ENCODE measurements at places on chromosomes 6 and 20.
A peak's percentile ranks its signal among the peaks of the same experiment; 100 is the strongest.

DNA sequence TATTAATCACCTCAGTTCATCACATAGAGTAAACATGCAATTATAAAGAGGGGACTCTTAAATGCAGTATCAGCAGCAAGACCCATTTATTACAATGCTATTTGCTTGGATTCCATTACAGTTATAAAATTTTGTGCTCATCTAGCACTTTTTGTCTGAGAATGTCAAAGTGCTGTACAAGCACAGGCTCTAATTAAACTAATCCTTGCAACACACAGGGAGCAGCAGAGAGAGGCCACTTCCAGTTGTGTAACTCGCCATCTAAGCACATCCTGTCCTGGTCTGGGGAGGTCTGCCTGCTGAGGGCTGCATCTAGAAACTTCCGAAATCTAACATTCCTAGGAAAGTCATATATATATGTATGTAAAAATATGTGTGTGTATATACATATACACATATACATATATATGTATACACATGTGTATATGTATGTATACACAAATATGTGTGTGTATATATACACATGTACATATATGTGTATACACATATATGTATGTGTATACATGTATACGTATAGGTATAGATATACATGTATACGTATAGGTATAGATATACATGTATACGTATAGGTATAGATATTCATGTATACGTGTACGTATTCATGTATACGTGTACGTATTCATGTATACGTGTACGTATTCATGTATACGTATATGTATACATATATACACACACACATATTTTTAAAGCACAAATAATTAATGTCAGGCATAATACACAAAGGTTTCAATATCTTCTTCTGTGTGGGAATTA lies 136.4 kb upstream of the JARID2 start:
- no peak for DNase-seq

DNA sequence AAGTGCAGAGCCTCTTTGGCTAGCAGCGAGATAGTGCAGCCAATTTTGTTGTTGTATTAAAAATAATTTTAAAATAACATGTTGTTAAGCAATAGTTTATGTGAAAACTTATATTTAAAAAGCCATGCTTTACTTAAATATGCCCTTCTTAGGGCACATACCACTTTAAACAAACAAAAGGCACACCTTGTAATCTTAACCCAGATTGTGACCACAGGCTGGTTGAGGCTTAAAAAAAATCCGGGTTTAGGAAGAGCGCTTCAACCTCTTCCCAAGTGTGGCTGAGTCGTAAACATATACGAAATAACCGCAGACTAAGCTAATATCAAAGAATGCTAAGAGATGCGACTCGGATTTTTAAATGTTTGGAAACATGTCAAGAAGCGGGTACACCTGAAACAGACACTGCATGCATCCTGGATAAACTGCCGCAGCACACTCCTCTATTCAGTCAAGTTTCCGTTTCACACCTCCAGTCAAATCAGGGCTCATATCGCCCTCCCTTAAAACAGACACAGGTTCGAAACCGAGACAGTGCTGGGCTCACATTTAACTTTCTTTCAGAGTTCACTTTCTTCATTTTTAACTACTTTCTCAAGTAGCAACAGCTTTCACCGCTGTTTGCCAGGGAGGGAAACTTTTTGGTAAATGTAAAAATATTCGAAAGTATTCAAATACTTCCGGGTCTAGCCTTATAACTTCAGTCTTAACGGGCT lies 1.5 kb downstream of the DEK start:
- no peak for DNase-seq

GRCh38 chr6:5536644-5537043 lies 275.3 kb downstream of the FARS2 start:
- DNase-seq = peak; percentile 41

GRCh38 chr6:14965424-14966075 lies 280.3 kb upstream of the JARID2 start:
- peak; percentile 47 for DNase-seq

- DNase-seq = no peak
Measured at GRCh38 chr20:30168800-30169138, 1088.7 kb upstream of the DEFB115 start.

GRCh38 chr6:161575523-161576254 lies 301.8 kb upstream of the AGPAT4 start:
- DNase-seq = no peak

- peak; percentile 97 for DNase-seq
Measured at GRCh38 chr6:111605100-111605751, 452 bp downstream of the TRAF3IP2 start.
